Daoy (cell line): ENCODE measurements at places on chromosomes 12 and 14. TPM values are rescaled to one million over a fixed set of nuclear protein-coding genes. Genes with fewer than 3 reads are reported as not detected.

The PTPRR gene
- total RNA-seq, result 3.5 and 6.8 TPM in 2 replicates

The RNU4-1 gene
- under 0.01 TPM in 2 replicates for total RNA-seq

The OR11H12 gene
- total RNA-seq, result not detected in 2 replicates

The INTS13 gene
- total RNA-seq, result 76.3 and 131 TPM in 2 replicates

- DNase-seq, result no peak
These were observed 12.2 kb upstream of the PPP1R13B start for GRCh38 chr14:103859416-103860202.

The AJUBA gene
- 70.2 and 94.8 TPM in 2 replicates for total RNA-seq

DNA sequence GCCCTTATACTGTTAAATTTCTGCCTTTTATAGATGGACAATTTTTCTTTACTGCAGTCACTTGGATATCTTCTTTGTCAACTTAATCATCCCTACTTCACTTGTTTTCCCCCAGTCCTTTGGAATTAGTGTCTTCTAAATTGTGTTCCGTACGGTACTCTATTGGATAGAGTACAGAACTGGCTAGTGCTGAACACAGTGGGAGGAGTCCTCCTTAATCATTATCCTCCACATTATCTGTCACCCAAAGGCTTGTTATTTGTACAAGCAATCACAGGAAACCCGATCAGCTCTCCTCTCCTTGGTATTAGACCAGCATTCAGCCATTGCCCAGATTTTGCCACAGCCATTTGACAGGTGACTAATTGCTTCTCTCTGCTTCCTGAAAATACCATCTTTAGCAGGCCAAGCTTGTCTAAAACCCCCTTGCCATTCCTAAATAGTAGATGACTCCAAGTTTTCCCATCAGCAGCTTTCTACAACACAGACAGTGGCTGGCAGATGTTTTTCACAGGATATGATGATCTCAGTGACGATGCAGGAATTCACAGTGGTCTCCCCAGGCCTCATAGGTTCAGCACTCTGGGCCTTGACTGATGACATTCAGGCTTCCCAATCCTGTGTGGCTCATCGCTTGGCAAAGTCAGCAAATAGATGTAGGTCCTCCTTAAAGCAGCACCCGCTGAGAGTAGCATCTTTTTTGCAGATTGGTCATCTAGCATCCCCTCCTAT, 216.0 kb upstream of the RGS6 start:
- no peak for DNase-seq
